ENCODE measurements at places on chromosomes 16 and 17.

GRCh38 chr16:52618753-52619497, 72.0 kb upstream of the TOX3 start:
- DNase-seq, result no peak

GRCh38 chr16:16175296-16175695, 48.0 kb downstream of the ABCC6 start:
- no peak for DNase-seq

DNA sequence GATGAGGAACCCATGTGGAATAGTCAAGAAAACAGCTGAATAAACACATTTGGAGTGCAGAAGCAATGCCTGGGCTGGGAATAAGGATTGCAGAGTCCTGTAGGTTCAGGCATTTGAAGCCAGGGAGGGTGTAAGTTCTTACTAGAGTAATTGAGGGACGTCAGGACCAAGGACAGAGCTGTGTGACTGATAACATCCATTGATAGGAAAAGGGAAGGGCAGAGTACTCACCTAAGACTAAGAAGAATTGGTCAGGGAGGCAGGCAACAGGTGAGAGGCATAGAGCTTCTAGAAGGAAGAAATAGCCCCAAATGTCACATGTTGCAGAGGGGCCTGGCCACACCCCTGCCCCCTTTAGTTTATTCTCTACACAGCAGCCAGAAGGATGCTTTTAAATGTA, 79.8 kb upstream of the TMEM132E start:
- peak; percentile 6 for DNase-seq

GRCh38 chr17:30290696-30291542, 825 bp downstream of the BLMH start:
- no peak for DNase-seq

GRCh38 chr17:80363518-80364090, 51.4 kb upstream of the ENDOV start:
- no peak for DNase-seq

DNA sequence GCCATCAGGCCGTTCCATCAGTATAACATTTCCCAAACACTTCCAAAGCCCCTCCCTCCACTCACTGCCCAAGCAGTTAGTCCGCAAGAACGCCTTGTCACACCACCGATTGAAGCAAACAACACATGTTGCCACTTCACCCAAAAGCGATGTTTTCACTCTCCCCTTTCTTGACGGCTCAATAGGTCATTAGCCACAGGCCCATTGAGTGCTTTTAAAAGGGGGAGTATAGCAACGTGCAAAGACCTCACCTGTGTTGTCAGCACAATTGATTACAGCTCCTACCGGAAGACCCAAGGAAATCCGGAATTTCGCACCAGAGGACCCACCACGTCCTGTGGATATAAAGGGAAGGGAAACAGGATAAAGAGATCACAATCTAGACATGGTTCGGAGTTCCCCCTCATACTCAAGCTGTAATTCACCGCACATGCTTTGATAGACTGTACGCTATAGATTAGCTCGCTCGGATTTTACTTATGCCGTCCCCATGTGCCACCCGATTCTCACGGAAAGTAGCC, 690 bp downstream of the RPL23 start:
- DNase-seq, result no peak

DNA sequence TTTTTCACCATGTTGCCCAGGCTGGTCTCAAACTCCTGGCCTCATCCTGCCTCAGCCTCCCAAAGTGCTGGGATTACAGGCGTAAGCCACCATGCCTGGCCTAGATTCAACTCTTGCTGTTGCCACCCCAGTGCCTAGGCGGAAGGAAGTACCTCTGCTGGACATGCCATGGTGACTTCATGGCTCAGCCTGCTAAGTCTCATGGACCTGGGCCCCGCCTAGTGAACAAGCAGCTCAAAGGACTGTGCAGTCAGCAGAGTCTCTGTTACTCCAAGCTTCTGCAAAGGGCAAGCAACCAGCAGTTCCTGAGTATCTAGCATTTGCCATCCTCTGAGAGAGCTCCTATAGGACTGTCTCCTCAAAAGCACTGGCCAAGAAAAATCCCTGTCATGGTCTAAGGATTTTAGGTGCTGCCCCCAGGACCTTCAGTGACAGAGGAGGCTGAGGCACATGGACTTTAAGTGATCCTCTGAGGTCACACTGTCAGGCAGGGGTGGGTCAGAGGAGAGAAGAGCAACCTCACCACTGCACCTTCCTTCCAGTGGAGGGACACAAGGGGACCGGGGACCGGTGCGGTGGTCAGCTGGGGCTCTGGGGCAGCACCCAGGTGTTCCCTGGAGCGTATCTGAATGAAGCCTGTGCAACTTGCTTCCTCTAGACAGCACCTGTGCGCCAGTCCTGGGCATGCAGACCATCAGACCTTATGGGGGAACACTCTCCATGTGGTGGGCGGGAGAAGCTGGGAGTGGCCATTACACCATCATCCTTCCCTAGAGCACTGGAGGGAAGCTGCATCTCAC, 71.3 kb downstream of the IL21R start:
- DNase-seq, result no peak

DNA sequence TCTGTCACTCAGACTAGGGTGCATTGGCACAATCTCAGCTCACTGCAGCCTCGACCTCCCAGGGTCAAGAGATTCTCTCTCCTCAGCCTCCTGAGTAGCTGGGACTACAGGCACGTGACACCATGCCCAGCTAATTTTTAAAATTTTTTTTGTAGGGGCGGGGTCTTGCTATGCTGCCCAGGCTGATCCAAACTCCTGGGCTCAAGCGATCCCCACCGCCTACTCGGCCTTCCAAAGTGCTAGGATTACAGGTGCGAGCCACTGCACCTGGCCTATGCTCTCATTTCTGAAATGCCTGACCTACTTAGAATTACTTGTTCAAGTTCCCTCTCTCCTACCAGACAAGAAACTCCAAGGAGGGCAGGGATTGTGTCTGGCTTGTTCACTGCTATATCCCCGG, 5.1 kb upstream of the GP2 start:
- no peak for DNase-seq

DNA sequence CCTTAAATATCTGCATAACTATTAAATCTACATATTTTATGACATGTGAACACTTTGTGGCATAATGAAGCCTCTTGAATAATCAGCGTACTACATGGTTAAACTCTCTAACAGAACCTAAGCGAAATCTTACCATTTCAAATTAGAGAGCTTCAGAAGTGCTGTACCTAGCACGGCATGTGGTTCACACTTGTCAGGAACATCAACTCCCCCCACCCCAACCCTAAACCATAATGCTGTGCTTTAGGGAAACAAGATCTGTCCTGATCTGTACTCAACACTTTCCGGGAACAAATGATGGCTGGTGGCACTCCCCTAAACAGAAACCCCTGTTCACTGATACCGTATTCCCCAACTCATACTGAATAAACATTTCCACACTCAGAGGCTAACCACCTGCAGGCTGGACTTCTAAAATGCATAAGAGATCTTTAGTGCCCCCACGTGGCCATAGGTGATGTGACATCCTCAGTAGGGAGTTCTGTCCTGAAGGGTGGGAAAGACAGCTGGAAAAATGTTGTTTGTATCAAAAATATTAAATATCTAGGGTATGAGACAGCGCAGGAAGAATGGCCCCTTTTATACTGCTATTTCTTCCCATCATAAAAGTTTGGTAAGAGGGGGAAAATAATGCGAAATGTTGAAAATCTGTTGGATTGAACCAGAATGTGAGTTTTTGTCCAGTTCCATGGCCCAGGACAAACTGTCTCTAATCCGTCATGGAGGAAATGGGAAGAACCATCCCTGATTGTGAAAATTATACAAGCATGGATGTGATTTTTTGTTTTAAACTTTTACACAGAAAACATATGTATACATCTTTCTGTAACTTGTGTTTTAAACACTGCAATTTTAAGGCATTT, 88.6 kb downstream of the USP31 start:
- DNase-seq, result peak; percentile 37

GRCh38 chr17:57292091-57292490, 35.8 kb downstream of the MSI2 start:
- no peak for DNase-seq

DNA sequence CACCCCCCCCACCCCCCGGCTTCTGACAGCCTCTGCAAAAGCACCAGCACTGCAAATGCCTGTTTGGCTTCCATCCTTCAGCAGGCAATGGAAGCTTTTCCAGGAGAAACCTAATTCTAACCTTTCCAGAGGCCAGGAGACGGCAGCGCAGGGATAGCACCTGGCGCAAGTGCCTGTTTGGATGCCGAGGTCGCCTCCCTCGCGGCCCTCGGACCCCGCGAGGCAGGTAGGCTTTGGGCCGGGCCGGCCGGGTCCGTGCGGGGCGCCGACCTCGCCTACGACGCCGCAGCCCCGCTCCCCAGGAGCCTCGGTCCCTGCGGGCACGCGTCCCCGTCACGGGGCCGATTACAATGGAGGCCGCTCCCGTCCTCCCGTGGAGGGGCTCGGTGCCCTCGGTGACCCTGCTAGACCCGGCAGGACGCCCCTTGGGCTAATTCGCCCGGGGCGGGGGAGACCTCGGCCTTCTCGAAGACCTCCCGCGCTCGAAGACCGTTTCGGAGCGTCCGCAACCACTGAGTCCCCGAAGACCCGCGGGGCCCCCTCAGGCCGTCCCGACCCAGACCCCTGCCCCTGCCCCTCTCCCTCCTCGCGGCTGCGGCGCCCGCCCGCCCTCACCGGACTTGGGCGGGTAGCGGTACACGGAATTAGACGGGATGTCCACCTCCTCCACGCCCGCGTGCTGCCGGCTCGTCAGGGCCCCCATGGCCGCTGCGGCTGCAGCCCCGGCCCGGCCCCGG, 587 bp downstream of the RNF157 start:
- peak; percentile 75 for DNase-seq

DNA sequence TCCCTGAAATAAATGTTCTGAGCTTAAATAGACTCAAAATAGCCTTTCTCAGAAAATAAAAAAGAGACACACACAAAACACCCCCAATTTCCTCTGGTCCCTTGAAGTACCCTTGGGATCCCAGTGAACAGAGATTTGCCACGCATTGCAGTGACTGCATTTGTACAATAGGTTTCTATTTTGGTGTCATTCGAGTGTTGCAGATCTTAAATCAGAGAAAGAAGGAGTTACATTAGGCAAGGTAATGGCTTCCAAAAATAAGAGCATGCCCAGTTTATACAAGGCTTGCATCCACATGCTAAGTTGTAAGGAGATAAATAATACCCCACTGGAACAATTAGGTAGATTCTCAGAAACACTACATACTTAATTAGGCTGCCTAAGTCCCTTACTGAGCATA, 2.2 kb downstream of the TOX3 start:
- no peak for DNase-seq

- no peak for DNase-seq
Measured at GRCh38 chr17:42193216-42193968, 902 bp downstream of the GHDC start.

DNA sequence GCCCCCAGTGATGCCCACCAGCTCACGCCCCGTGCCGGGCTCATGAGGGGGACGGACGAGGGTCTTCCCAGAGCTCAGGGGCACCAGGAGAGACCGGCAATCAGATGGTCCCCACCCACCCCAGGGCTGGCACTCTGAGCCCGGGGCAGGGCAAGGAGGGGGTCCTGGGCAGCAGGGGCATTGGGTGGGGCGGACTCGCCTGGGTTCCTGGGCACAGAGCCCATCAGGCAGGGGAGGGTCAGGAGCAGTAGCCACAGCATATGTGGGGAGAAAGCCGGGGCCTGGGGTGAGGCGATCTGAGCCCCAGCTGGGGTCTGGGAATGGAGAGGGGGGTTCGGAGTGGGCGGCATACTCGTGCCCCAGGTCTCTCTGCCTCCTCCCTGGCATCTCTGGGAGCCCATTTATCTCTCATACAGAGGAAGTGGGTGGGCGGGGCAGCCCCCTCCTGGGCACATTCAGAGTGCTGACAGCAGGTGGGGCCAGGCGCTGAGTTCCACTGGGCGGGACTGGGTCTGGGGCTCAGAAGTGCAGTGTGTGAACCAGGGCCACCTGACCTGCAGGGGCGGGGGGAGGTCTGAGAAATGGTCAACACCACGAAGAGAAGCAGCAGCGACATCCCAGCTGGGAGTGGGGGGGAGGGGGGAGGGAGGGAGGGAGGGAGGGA, 20.5 kb upstream of the UBE2I start:
- no peak for DNase-seq

- DNase-seq, result no peak
Measured at GRCh38 chr17:75345514-75346167, 56.4 kb upstream of the SLC25A19 start.

DNA sequence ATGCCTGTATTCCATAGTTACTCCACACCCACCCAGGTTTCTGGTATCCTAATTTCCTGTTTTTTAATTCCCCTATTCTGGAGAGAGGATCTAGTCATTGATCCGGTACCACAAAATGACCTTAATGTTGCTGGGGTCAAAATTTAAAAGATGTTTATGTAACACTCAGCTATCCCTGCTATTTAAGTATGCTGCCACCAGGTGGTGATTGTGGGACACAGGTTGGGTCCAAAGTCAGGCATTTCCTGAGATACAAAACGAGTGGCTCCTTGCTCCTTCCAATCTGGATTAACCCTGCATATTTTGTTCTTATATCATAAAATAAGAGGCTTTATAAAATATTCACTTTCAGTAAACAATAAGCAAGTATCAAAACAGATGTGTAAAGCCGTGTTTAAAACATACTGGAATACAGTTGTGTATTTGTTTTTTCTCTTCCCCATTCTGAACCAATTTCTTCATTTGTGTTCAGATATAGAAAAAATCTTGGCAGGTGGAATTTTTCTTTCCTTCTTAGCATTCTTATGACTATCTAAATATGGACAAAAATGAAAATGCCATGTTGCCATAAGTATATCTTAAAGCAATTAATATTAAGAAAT, 16.3 kb downstream of the HS3ST4 start:
- no peak for DNase-seq

GRCh38 chr16:9007177-9007794, 43.6 kb upstream of the USP7 start:
- no peak for DNase-seq

DNA sequence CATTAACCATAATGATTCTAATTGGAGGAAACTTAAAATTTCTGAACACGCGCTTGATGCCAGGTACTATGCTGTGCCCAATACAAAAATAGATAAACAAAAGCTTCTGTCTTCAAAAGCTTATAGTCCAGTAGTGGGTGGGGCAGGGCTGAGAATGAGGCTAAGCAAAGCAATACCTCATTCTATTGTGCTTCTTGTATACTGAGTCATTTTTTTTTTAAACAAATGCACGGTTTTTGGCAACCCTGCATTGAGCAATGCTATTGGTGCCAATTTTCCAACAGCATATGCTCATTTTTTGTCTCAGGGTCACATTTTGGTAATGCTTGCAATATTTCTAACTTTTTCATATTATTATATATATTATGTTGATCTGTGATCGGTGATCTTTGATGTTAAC, 34.7 kb upstream of the HNF1B start:
- DNase-seq, result no peak

- DNase-seq, result no peak
Measured at GRCh38 chr17:72764632-72765041, 327.9 kb downstream of the SLC39A11 start.

DNA sequence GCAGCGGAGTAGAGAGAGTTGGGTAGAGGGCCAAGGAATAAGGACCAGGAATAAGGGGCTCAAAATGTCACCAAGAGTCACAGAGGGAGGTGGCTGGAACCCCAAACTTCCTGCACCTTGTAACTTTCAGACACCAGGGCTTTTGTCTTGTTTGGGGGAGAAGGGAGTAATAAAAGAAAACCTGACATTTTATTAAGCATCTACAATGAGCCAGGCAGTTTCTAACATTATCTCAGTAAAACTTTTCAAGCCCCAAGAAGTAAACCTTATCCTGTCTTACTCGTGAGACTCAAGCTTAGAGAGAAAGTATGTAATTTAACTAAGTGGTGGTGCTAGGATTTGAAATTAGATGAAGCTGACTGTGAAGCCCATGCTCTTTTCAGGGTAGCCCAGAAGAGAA, 848 bp upstream of the MTMR4 start:
- DNase-seq, result no peak

Data from right kidney (tissue), 9 donors.